ENCODE measurements at places on chromosomes 12 and 14.

DNA sequence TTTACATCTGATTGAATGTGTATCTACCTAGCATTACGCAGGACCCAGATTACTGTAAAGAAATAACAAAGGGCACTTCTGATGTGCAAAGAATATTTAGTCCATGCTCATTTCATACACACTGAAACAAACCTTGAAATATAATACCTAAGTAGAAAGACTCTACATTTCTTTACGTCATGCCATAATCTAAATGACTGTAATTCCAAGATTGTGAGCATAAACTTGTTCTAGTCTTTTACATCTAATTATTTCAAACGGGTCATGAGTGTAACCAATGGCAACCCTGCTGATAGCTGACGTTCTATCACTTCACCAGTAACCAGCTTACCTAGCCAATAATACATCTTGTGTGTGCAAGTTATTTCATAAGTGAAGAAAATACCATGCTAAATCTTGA is 433.8 kb downstream of the PRKD1 start:
- DNase-seq = no peak

DNA sequence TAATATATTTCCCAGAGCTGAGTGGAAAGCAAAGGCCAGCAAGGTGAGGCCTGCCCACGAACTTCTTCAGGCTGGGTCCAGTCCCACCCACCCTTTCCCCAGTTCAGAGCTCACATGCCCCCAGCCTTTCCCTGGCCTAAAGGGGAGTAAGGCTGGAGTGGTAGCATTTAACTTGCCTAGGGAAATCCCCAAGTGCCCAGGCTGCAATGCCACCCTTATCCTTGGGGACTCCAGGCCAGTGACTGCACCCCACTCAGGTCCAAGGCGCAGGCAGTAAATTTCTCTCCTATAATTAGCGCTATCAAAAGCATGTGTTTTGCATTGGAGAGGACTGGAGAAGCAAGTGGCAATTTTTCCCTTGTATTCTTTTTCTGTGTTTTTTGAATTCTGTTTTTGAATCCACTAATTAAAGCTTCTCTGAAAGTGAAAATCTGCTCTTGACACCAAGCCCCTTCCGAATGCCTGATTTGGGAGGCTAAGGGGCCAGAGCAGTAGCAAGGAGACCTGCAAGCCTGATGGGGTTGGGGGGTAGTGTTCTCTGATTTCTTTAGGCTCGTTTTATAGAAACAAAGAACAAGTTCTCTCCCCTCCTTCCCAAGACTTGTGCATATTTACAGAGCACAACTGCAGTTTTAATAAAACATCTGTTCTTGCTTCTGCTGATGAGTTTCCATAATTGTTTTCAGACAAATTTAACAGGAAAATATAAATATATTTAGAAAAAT is 3.5 kb upstream of the HOXC6 start:
- no peak for DNase-seq

DNA sequence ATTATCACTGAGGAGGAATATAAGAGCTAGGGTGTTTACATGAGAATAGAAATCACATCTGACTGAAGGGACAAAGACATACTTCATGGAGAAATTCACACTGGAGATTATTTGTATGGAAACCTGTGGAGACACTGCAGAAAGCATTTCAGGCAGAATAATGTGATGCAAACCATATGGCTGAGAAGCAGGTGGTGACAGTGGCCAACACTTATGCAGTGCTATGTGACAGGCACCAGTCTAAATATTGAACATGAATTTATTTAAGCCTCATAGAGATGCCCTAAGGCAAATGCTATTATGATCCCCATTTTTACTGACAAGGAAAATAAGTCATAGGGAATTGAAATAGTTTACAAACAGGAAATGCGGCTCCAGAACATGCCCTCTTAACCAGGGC is 16.2 kb downstream of the ALG10B start:
- no peak for DNase-seq

DNA sequence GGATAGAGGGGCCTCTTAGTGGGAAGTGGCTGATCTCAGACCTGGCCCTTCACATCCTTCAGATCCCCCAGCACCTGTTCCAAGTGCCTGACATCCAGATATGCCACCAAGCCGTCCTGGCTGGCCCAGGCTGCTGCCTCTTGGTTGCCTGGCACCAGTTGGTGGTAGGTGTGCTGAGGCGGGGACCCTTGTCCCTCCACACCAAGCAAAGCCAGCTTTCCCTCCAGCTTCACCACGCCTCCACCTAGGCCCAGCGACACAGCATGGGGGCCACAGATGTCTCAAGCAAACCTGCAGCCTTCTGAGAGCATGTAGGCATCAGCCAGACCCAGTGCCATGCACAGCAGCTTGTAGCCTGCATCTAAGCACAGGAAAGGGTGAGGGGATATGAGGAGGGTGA is 3.5 kb upstream of the CD63 start:
- DNase-seq = no peak

GRCh38 chr14:31966896-31967668 is 110.0 kb upstream of the ARHGAP5 start:
- DNase-seq = no peak

DNA sequence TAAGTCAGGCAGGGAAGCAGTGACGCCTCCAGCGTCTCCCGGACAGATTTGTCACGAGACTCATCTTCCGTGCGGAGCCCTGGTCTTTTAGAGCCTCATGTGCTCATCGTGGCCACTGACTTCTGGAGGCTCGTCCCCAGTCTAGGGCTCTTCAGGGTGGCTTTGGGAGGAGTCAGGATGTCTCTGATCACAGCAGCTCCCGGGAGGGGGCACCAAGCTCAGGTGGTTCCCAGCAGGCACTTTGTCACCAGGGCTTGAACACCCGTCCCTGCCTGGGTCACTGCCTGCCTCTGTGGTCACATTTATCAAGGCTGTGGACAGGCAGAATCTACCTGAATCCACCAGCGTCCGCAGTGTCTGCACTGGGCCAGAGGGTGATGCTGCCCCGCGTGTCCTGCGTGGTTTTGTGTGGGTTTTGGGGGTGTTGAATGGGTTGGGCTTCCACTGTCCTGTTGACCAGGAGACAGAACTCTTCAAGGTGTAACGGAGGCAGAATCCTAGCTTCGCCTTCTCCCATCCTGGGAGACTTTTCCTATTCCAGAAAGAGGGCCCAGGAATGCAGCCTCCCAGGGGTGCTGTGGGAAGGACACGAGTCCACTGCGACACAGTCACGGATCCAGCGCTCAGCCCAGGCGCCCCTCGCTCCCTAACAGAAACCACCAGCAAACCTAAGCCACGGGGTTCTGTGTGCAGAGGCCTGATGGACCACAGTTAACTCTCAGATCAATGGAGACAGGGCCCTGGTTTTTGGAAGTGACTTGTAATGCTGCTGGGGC is 132.3 kb downstream of the ADGRD1 start:
- DNase-seq = no peak

DNA sequence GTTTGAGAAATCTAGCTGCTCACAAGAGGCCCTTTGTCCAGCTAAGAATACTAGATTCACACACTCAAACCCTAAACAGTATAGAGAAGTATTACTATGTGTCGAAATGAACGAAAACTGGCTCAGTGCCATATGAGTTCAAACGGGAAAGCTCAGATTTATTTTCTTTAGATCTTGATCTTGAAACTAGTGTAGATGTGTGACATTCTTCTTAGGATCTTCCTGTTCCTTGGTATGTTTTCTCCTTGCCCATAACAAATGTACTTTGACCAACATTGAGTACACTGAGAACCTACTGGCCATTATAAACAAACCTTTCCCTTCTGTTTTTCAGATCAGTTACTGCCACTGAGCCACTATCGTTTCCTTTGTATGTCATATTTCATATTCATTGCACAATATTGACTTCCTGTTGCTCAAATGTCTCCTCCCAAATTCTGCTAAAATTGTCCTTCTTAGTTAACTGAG is 21.3 kb downstream of the MYBPC1 start:
- no peak for DNase-seq

DNA sequence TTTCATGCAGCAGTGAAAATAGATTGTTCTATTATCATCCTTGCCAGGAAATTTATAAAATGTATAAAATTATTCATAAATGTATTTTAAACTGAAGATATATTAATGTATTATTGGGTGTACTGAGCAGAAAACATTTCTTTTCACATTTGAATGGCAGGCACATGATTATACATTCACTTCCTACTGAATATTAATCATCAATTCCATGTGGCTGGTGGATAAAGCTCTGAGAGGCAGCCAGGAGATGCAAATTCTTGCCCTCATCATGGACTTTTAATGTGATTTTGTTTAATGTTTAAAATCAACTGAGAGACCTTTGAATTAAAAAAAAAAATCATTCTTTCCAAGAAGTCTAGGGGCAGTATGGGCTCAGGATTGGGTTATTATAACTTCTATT is 40.8 kb downstream of the ANO6 start:
- no peak for DNase-seq

DNA sequence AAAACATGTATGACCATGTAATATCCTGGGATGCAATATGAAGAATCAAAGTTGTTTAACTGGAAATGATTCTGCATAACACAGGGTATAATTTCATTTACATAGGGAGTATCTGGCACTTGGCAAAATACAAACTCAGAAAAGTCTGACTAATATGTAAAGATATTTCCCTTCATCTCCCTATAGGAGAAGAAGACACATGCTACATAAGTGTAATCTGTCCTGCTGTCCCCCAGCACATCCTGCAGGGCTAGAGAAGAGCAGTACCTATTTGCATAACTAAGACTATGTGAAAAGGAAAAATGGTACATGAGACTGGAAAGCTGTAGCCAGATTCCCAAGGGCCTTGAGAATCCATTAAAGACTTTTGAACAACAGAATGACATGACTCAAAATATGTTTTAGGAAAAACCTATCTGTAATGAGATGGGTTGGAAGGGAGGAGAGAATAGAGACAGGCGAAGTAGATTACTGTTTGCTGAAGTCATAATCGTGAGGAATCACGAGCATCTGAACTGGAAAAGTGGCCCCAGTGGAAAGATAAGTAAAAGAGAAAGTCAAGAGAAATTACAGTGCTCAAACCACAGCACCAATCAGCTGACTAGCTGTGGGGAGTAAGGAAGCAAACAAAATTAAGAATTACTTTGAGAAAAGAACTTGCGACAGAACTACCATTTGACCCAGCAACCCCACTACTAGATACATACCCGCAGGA is 155.1 kb upstream of the HMGA2 start:
- DNase-seq = no peak
